ENCODE measurements at places on chromosomes 4 and X.

- DNase-seq = no peak
Measured at GRCh38 chr4:123995936-123996335, 599.3 kb downstream of the SPRY1 start.

DNA sequence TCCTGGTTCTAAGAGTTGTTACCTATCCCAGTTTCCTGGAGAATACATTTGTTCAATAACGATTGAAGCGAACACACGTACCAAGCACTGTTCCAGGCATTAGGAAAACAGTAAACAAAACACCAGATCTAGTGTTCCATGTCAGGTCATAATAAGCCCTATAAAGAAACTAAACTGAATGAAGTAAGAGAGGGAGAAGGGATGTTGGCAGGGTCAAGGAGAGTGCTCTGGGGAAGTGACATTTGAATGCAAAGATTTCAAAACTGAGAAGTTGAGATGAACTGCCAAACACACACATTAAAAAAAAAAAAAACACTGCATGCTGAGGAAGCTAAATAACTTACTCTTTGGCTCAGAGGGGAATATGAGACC is 14.4 kb upstream of the ENAM start:
- no peak for DNase-seq

- no peak for DNase-seq
Measured at GRCh38 chr4:100497791-100498190, 20.0 kb downstream of the EMCN start.

DNA sequence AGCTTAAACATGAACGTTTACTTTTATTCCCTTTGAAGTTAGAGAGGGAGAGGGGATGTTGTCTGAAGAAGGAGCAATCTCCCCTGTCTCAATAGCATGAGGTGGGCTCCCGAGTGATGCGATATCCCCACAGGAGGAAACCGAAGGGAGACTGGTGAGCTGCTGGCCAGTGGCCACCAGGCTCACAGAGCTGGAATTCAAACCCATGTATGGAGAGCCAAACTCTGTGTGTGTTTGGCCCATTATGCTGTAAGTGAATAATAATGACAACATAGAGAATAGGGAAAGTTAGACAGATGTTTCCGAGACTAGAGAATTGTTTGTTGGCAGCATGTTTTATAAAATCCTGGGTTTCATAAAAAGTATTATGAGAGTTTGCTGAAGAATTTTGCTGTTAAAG is 66.1 kb upstream of the CLNK start:
- DNase-seq = no peak

DNA sequence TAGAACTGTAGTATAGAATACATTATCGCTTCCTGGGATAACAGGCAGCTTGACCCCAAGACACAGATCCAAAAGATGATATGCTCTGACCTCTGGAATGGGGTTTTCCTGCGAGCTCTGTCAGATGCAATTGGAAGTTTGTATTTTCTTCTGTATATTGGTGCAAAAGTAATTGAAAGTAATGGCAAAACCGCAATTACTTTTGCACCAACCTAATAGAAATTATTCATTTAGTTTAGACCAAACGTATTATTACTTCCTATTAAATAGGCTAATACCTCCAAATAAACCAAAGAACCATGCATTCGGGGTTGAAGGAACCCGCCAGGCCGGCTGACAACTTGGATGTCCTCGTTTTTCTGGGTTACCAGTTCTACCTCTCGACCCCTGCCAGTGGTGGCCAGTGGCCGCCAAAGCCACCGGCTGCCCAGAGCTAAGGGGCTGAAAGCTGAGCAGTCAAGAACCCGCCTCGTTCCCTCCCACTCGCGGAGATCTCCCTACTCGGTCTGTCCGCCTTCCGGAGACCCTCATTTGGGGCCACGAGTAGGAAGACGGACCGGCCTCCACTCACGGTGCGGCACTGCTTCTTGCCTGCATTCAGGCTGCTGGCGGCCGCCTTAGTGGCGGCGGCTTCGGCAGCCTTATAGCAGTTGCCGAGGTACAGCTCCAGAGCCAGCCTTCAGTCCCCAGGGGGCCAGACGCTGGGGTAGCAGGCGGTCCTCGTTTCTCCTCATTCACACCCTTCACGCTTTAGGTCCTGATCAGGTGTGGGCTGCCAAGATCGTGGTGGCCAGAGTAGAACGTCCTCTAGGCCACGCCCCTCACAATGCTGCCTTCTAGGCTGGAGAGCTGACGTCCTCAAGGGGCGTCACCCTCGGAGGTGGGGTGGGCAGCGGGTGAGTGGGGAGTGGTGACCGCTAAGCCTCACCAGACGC is 121.9 kb downstream of the RBMX2 start:
- peak; percentile 17 for DNase-seq

- DNase-seq = peak; percentile 76
Measured at GRCh38 chrX:135985157-135985972, at the start of gene SLC9A6. Gene SLC9A6 (plus strand): TSS chrX:135985435. CDS start chrX:135985659, 224 bp downstream.

DNA sequence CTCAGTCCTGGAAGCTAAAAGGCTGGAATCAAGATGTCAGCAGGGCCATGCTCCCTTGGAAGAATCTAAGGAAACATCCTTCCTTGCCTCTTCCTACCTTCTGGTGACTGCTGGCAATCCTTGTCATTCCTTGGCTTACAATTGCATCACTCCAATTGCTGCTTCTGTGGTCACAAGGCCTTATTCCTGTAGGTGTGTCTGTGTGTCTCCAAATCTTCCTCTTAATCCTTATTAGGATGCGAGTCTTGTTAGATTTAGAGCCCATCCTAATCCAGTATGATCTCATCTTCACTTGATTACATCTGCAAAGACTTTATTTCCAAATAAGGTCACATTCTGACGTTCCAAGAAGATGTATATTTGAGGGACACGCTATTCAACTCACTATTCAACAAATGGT is 52.2 kb downstream of the SMIM20 start:
- no peak for DNase-seq

GRCh38 chr4:24521544-24521943 is 62.8 kb downstream of the DHX15 start:
- no peak for DNase-seq

- no peak for DNase-seq
Measured at GRCh38 chr4:6368096-6368495, 98.4 kb downstream of the WFS1 start.

DNA sequence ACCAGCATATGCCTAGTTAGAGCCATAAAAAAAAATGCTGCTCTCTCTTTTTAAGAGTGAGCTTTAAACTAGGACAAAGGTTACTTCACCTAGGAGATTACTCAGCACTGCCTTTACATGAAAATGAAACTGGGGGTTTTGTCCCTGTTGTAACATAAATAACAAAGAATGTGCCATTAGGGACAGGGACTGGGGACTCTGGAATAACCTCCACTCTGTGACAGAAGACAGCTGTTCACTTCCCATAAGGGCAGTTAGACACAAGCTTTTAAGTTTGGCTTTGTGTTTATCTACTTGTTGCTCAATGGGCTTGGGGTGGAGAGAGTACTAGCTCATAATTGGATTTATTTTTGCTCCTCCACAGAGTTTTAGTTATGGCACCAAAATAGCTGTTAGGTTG is 11.9 kb downstream of the ENPEP start:
- DNase-seq = no peak

DNA sequence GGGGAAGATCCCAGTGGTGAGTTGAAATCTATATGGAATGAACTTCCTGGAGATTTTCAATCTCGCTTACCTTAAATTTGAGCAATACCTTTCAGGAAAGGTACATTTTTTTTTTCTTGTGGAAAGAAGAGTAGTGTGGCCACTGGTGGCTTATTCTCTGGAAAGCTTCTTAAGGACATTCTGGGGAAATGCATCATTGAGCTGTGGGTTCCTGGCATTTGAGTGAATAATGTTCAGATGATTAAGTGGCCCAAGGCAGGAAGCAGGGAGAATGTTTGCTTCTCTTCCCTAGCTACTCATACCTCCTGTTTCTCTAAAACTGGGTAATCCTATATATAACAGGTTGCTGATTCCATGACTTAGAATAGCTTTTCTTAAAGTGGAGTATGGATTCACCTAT is 31.8 kb downstream of the STAG2 start:
- DNase-seq = no peak

DNA sequence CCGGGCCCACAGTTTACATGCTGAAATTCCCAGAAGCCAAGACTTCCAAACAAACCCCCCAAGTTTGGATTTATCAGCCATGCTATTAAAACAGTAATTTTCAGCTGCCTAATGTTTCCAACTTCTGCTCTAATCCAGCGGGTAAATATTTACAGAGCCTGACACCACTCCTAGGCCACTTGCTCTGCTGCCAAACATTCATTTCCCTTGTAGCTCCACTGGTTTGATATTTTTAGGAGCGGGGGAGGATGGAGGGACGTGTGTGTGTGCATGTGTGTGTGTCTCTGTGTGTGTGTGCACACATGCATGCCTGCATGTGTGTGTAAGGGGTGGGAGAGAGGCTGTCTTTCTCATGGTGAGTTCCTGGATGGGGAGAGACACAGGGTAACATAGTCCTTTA is 115.7 kb upstream of the PJA1 start:
- DNase-seq = no peak

DNA sequence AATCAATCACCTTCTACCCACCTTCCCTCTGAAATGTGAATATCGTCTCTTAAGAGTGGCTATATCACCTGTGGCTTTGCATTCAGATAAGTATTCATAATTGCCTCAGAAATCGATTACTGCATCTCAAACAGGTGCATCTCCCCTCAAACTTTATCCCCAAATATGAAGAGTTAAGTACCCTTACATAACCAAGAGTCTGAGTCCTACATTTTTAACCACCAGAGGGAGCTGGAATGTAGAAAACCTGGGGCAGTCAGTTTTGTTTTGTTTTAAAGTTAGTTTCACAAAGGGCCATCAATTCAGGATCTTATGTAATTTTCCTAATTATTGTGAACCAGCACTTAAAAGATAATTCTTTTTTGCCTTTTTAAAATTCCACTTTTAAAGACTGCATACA is 5.7 kb downstream of the TCEANC start:
- DNase-seq = peak; percentile 70

GRCh38 chr4:85701861-85702321 is 226.9 kb downstream of the ARHGAP24 start:
- DNase-seq = peak; percentile 82

DNA sequence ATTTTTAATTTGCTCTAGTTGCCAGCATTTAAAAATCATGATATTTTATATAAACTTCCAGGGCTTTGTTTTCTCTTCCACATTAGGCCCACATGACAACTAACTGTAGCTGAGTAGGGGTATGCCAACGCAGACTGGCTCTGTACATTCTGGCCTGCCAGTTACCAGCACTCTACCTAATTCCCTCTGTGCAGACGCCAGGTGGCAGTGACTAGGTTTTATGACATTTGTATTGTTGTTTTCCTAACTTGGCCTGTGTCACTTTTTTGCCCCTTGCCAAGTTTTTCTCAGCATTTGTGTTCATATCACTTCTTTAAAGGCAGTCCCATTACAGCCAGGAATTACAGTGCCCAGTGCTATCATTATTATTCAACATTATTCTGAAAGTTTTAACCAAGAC is 347.5 kb downstream of the NKX6-1 start:
- no peak for DNase-seq

DNA sequence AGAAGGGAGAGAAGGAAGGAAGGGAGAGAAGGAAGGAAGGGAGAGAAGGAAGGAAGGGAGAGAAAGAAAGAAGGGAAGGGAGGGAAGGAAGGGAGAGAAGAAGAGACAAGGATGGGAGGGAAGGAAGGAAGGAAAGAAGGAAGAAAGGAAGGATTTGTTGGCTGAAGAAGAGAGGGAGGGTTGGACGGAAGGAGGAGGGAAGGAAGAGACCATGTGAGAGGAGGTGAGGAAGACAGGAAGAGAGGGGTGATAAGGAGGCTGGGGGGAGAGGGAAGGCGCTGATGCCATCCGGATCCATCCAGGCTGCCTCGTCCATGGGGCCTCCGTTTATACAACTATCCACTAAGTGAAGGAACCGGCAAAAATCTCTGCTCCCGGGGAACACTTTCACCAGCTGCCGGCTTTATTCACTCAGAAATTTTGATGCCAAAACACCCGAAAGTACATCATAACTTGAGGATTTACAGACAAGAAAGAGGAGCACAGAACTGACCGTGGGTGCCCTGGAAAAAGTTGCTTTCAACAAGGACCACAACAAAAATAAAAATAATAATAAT is 14.9 kb downstream of the DHRSX start:
- DNase-seq = no peak

GRCh38 chrX:145818186-145819113 is 821 bp downstream of the SLITRK2 start:
- DNase-seq = no peak

- DNase-seq = no peak
Measured at GRCh38 chrX:68719181-68719903, 71.9 kb downstream of the STARD8 start.

GRCh38 chrX:44952329-44953027 is 79.5 kb downstream of the KDM6A start:
- no peak for DNase-seq

DNA sequence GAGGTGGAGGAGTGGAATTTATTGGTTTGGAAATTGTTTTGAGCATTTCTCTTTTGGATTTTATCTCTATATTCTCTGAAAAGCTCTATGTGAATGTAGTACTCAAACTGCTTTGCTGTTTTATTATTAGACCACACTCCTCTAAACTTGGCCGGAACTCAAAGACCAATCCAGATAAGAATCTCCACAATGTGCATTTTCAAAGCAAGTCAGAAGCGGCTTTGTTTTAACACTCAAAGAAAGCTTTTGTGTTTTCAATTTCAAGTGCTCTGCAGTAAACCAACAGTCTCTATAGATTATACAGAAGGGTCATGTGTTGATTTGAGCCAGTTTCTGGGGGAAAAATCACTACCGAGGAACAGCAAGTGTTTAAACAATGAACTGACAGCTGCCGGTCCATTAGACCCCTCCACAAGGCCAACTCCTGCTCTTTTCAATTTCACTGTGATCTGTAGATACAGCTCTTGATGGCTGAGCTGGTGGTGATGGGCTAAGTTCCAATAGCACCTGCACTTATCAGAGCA is 79.4 kb downstream of the FTHL17 start:
- DNase-seq = no peak

DNA sequence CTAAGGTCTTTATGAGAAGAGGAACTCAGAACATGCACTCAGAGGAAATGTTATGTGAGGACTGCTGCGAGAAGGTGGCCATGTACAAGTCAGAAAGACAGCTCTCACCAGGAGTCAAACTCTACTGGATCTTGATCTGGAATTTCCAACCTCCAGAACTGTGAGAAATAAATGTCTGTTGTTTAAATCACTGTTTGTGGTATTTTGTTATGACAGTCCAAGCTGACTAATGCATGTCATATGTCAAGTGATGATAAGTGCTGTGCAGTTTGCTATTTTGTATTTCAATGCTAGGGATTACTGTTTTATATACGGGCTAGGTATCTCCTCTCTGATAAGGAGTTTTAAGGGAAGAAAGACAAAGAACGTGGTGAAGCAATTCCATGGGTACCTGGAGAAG is 162.3 kb downstream of the CPEB2 start:
- no peak for DNase-seq

DNA sequence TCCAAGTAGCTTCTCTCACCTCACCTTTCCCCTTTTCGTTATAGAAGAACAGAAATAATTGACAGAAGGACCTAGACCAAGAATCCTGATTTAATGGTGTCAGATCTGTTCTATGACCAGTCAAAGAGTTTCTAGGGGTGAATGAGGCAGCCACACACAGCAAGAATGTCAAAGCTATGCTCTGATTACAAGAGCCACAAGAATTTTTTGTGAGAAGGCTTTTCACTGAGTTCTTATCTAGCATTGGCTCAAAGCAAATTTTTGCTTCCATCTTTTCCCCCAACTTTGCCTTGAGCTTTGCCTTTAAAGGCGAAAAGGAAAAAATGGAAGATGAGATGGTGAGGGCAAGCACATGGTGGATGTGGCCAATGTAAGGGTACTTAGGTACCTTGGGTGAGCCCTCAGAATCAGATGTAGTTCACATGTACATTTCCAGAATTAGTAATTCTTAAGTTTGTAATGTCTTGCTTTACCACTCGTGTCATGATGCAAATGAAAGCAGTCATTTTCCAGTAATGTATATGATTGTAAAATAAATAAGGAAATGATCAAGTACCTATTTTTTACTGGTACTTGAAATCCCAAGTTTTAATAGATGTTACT is 23.5 kb downstream of the FMR1 start:
- DNase-seq = no peak

All from B cell (primary cell).